ENCODE measurements at places on chromosomes 2 and 18.

GRCh38 chr18:29157057-29157780 lies 980.3 kb upstream of the CDH2 start:
- no peak for DNase-seq

DNA sequence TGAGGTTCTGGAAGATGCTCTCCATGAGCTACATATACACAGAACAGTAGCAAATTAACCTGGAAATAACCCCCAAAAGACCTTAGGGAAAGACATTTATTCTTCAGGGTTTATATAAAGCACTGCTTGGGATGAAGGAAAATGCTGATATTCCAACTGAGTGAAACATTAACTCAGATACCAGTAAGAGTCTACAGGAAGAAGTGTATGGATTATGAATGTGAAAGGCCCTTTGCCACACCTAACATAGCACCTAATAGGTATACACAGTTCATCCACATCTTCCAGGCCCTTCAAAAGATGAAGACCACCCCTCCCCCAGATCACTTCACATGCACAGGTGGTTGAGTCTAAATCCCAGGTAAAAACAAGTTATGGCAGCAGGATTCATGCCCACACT lies 50.4 kb downstream of the MYO5B start:
- DNase-seq: no peak

DNA sequence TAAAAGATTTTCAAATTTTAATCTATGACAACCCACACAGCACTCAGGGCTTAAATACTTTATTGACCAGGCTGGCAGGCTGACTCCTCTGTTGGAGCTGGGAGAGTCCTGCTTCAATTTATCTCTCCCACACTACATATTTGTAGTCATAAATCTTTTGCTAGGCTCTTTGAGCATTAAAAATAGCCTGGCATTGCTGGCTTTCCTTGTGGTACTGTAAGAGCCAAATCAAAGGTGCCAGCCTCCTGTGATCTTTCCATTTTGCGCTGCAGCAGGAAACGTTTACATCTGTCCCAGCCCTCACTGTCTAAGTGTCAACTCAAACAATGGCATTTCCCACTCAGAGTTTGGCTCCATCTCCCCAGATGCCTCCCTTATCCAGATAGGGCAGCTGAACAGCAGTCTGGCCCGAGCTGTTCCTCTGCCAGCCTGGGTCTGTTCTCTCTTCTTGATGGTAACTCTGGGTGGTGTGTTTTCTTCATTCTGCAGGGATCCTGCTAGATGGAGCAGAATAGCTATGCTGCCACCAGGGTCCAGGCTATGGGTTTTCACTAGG lies 62.1 kb downstream of the LRRTM1 start:
- no peak for DNase-seq

- no peak for DNase-seq
These were observed 1102.2 kb upstream of the GYPC start for GRCh38 chr2:125553768-125554167.

DNA sequence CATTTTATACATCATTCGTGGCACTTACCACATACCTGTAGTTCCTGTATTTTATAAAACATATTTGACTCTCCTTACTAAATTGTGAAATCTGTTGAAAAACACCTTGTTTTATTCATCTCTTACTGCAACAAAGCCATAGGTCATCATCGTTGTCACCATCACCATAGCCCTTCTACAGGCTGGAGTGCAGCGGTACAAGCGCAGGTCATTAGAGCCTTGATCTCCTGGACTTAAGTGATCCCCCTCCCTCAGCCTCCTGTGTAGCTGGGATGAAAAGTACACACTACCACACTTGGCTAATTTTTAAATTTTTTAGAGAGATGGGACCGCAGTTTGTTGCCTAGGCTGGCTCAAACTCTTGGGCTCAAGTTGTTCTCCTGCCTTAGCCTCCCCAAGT lies 184.2 kb downstream of the PHLPP1 start:
- DNase-seq: no peak

- DNase-seq: no peak
These were observed 123.2 kb downstream of the PHLPP1 start for GRCh38 chr18:62838475-62839098.

All from HEK293T (cell line).